Pancreas (tissue), 10 donors: ENCODE measurements at places on chromosomes 6 and 20. TPM values are rescaled to one million over a fixed set of nuclear protein-coding genes. Genes with fewer than 3 reads are reported as not detected.

- DNase-seq, result no peak
- H3K27ac ChIP-seq, result no peak overlapping the region
- no peak overlapping the region for H3K4me3 ChIP-seq
- H3K27me3 ChIP-seq, result no peaks in the 10 kb centered on the region
- H3K4me1 ChIP-seq, result no peaks in the 10 kb centered on the region
These were observed 175.3 kb downstream of the LRFN2 start for GRCh38 chr6:40411881-40412280.

DNA sequence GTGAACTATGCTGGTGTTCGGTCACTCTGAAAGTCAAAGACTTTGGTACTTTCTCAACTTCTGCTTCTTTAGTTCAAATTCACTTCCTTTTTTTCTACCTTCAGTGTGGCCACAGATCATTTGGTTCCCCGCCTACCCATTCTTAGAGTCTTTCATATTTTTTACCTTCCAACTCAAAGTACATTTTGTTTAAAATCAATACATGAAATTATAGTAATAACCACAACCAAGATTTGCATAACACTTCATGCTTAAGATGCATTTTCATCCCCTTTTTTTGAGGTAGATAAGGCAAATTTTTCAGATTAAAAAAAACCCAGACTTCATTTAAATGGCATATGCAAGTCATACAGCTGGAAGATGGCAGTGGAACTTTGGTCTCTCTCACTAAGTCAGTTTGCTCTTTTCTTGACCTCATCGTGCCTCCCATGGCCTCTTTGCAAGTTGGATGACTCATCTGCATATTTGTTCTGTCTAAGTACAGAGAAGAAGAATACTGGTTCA is 11.9 kb upstream of the CNR1 start:
- no peaks in the 10 kb centered on the region for H3K36me3 ChIP-seq
- no peak overlapping the region for H3K27ac ChIP-seq
- no peaks in the 10 kb centered on the region for H3K4me1 ChIP-seq
- DNase-seq, result no peak
- no peaks in the 10 kb centered on the region for H3K27me3 ChIP-seq

GRCh38 chr6:77468939-77469338 is 5.6 kb upstream of the HTR1B start:
- H3K27me3 ChIP-seq, result peaks cover under 1% of the 10 kb centered on the region
- H3K27ac ChIP-seq, result no peak overlapping the region
- no peak for DNase-seq
- H3K4me1 ChIP-seq, result no peaks in the 10 kb centered on the region
- H3K4me3 ChIP-seq, result no peak overlapping the region

GRCh38 chr20:43409577-43409913 is 48.2 kb upstream of the SRSF6 start:
- H3K36me3 ChIP-seq, result no peaks in the 10 kb centered on the region
- H3K4me1 ChIP-seq, result no peaks in the 10 kb centered on the region
- DNase-seq, result no peak

DNA sequence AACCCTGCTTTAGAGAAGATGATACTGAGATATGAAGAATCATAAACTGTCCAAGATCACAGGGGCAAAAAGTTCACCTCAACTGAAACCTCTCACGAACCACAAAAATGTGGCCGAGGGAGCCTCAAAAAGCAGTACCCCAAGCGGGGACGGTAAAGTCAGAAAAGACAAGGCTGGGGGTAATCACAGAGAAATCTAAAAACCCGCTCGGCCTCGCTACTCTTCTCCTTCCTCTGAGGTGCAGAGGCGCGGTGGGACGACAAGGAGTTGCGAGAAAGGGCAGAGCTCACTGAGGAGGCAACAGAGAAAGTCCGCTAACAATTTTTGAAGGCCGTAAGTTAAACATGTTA is 356 bp upstream of the IRAK1BP1 start:
- no peaks in the 10 kb centered on the region for H3K36me3 ChIP-seq
- H3K4me3 ChIP-seq, result peak overlapping the region; percentile 94
- H3K27ac ChIP-seq, result peak overlapping the region; percentile 72
- H3K4me1 ChIP-seq, result no peaks in the 10 kb centered on the region
- no peaks in the 10 kb centered on the region for H3K27me3 ChIP-seq
- DNase-seq, result no peak

GRCh38 chr6:74551896-74552295 is 654.0 kb downstream of the COL12A1 start:
- H3K36me3 ChIP-seq, result no peaks in the 10 kb centered on the region
- H3K4me1 ChIP-seq, result no peaks in the 10 kb centered on the region
- no peaks in the 10 kb centered on the region for H3K27me3 ChIP-seq
- no peak for DNase-seq
- no peak overlapping the region for H3K4me3 ChIP-seq

GRCh38 chr6:129134535-129134934 is 251.6 kb downstream of the LAMA2 start:
- H3K27me3 ChIP-seq, result no peaks in the 10 kb centered on the region
- DNase-seq, result no peak
- H3K4me3 ChIP-seq, result no peak overlapping the region
- no peaks in the 10 kb centered on the region for H3K4me1 ChIP-seq
- peak overlapping the region; percentile 5 for H3K27ac ChIP-seq

DNA sequence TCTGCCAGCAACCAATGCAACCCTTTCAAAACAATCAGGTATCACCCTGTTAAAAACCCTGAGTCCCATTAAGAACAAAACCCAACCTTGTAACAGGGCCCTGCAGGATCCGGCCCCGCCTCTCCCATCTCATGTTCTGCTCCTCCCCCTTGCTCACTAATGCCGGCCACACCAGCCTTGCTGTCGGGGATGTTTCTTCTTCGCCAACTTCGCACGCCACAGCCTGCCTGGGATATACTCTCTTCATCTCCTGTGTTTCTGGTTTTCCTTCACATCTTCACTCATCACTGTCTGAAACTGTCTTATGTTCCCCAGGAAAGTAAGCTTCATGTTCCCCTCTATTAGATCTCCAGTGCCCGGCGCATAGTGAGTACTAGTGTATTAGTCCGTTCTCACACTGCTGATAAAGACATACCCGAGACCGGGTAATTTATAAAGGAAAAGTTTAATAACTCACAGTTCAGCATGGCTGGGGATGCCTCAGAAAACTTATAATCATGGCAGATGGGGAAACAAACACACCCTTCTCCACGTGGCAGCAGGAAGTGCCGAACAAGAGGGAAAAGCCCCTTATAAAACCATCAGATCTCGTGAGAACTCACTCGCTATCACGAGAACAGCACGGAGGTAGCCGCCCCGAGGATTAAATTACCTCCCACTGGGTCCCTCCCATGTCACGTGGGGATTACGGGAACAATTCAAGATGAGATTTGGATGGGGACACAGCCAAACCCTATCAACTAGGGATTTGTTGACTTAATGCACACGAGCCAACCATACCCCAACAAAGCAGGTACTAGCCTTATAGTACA is 5.1 kb downstream of the TP53RK start:
- peaks cover 8% of the 10 kb centered on the region for H3K4me1 ChIP-seq
- H3K27ac ChIP-seq, result peak overlapping the region; percentile 19
- H3K27me3 ChIP-seq, result no peaks in the 10 kb centered on the region
- no peaks in the 10 kb centered on the region for H3K36me3 ChIP-seq
- peak overlapping the region; percentile 5 for H3K4me3 ChIP-seq

DNA sequence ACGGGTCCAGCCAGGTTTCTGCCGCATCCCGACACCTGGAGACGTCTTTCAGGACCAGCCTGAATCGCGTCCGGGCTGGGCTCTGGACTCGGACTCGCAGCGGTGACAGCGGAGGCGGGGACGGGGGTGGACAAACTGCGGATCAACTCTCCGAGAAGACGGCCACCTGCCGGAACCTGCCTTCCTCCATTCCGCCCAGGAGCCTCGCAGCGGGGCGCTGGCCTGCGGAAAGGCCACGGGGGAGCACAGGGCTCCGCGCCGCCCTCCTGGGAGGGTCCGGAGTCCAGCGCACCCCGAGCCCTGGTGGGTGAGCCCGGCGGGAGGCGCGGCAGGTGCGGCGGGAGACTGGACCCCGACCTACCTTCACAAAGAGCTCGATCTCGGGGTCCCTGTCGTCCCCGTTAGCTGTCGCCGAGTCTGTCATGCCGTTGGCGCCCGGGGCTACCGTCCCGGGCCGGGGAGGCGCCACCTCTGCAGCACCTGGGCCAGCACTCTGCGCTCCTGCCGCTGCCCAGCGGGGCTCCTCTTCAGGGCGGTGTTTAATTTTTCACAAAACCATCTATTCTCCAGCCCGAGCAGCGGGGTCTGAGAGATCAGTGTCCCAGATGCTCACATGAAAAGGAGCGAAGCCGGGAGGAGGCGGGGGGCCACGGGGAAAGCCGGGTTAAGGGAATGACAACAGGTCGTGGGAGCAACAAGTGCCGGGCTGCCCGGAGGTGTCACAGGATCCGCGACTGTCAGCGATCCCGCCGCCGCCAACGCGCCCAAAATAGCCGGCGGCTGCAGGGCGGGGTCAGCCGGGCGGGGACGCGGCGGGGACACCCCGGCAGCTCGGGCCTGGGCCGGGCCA is at the start of gene CLIC5:
CLIC5 (minus strand) TSS at position 742 of the 850 bp plus-strand sequence; CDS start at position 424, 318 bp downstream.
- no peaks in the 10 kb centered on the region for H3K4me1 ChIP-seq
- H3K4me3 ChIP-seq, result peak within 1 kb of the TSS; percentile 35
- DNase-seq, result peak; percentile 33
- no peaks in the 10 kb centered on the region for H3K27me3 ChIP-seq
- no peaks in the 10 kb centered on the region for H3K36me3 ChIP-seq

DNA sequence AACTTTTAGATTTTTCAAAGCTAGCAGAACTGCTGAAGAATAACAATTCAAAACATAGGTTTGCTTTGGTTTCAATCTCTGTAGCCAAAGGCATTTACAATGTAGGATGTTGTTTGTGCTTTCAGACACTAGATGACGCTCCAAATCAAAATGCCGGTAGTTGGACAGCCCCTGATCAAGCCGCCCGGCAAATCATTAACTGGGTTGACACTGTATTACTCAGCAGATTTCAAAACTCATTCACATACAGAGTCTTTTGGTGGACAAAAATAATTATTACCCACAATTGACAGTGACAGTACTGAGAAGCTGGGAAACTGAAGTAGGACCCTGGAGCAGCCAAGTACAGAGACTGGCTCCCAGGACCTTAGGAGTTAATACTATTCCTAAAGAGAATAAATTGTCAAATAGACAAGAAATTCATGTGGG is 21.3 kb upstream of the HFE start:
- peak; percentile 73 for DNase-seq
- peaks cover 11% of the 10 kb centered on the region for H3K4me1 ChIP-seq
- H3K27ac ChIP-seq, result no peak overlapping the region
- H3K27me3 ChIP-seq, result no peaks in the 10 kb centered on the region

GRCh38 chr6:135274561-135275293 is 93.6 kb downstream of the MYB start:
- no peak overlapping the region for H3K4me3 ChIP-seq
- H3K27me3 ChIP-seq, result no peaks in the 10 kb centered on the region
- no peaks in the 10 kb centered on the region for H3K36me3 ChIP-seq

- no peaks in the 10 kb centered on the region for H3K27me3 ChIP-seq
- no peaks in the 10 kb centered on the region for H3K4me1 ChIP-seq
- no peaks in the 10 kb centered on the region for H3K36me3 ChIP-seq
- H3K4me3 ChIP-seq, result no peak overlapping the region
- H3K27ac ChIP-seq, result no peak overlapping the region
These were observed 149.9 kb upstream of the BEND6 start for GRCh38 chr6:56804996-56805395.

- no peaks in the 10 kb centered on the region for H3K4me1 ChIP-seq
- H3K27me3 ChIP-seq, result no peaks in the 10 kb centered on the region
- no peaks in the 10 kb centered on the region for H3K36me3 ChIP-seq
- peak overlapping the region; percentile 17 for H3K4me3 ChIP-seq
- no peak overlapping the region for H3K27ac ChIP-seq
These were observed 148.3 kb downstream of the GPX5 start for GRCh38 chr6:28673787-28674671.

- DNase-seq, result no peak
- no peaks in the 10 kb centered on the region for H3K36me3 ChIP-seq
- no peaks in the 10 kb centered on the region for H3K27me3 ChIP-seq
- H3K27ac ChIP-seq, result no peak overlapping the region
- no peaks in the 10 kb centered on the region for H3K4me1 ChIP-seq
- H3K4me3 ChIP-seq, result no peak overlapping the region
These were observed 638.4 kb downstream of the MAFB start for GRCh38 chr20:40050596-40050995.

DNA sequence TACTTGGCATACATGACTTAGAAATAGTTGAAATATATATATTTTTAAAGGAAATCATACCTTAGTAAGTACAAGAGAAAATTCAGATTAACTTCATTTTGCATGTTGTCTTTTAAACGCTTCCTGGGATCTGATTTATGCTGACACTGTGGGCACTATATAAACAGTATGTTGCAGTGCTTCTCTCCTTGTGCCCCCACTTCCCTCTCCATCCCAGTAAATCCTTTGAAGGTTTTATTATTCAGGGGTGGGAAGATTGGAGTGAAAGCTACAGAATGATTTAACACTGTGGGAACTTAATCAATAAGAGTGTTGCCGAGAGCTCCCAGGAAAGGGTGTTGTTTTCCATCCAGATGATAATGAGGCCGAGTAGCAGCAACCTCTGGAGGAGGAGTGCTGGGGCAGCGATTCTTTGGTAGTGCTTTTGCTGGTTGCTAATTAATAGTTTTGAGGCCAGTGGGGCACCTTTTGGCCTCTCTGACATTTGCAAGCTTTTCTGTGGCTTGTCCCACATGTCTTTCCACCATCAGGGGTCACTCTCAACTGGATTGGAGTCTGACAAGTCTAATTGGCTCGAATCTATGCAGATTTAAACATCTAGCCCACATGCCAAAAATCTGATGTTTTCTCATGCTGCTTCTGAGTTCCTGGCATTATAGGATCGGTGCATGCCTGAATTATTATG is 183.0 kb upstream of the MMS22L start:
- H3K27me3 ChIP-seq, result no peaks in the 10 kb centered on the region
- no peaks in the 10 kb centered on the region for H3K4me1 ChIP-seq
- H3K27ac ChIP-seq, result no peak overlapping the region

GRCh38 chr20:59451641-59452040 is 151.2 kb downstream of the EDN3 start:
- H3K36me3 ChIP-seq, result no peaks in the 10 kb centered on the region
- no peak overlapping the region for H3K27ac ChIP-seq
- DNase-seq, result no peak
- H3K4me3 ChIP-seq, result no peak overlapping the region
- no peaks in the 10 kb centered on the region for H3K27me3 ChIP-seq
- peaks cover 5% of the 10 kb centered on the region for H3K4me1 ChIP-seq

DNA sequence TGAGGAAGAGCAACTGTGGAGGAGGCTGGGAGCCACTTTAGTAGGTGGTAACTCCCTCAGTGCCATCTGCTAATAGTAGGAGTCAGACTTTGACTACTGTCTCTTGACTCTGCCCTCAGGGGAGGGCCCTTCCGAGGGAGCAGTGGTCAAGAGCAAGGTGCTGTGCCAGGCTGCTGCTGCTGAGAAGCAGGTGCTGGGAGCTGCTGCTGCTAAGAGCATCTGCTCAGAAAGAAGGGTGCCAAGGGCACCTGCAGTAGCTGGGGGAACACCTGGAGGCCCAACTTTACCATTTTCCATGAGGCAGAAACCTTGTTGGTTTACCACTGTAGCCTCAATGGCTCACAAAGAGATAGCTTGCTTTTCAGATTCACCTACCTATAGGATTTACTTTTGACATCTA is 18.5 kb downstream of the GGTLC1 start:
- no peak overlapping the region for H3K27ac ChIP-seq
- no peaks in the 10 kb centered on the region for H3K27me3 ChIP-seq
- H3K36me3 ChIP-seq, result no peaks in the 10 kb centered on the region
- DNase-seq, result no peak

Gene COL9A3
- 9.6 TPM for total RNA-seq

Gene HUS1B
- 0.32 TPM for total RNA-seq

Gene GMPR
- total RNA-seq, result 5.5 TPM

Gene HLA-C
- total RNA-seq, result 293 TPM

Gene C6orf141
- 2.7 TPM for total RNA-seq

Gene SYTL3
- 1.0 TPM for total RNA-seq

Gene MUC21
- total RNA-seq, result not detected

Gene DEF6
- 14.0 TPM for total RNA-seq

Gene PTK6
- total RNA-seq, result 0.83 TPM

Gene B4GALT5
- 9.1 TPM for total RNA-seq
